ENCODE measurements at places on chromosomes 11 and 22.

DNA sequence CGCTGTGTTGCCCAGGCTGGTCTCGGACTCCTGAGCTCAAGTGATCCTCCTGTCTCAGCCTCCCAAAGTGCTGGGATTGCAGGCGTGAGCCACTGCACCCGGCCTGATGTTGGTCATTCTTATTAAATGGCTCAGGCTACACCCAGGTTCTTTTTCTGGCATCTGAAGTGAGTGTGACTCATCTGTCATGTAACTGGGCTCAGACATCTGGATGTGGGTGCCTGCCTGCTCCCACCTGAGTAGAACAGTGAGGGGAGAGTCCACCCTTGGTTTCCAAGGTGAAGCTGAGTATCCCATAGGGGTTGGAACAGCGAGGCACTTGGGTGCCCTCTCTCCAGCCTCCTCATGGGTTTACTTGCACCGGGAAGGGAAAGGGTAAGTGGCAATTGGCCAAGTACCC, 36.7 kb upstream of the EIF3D start:
- no peak for DNase-seq

DNA sequence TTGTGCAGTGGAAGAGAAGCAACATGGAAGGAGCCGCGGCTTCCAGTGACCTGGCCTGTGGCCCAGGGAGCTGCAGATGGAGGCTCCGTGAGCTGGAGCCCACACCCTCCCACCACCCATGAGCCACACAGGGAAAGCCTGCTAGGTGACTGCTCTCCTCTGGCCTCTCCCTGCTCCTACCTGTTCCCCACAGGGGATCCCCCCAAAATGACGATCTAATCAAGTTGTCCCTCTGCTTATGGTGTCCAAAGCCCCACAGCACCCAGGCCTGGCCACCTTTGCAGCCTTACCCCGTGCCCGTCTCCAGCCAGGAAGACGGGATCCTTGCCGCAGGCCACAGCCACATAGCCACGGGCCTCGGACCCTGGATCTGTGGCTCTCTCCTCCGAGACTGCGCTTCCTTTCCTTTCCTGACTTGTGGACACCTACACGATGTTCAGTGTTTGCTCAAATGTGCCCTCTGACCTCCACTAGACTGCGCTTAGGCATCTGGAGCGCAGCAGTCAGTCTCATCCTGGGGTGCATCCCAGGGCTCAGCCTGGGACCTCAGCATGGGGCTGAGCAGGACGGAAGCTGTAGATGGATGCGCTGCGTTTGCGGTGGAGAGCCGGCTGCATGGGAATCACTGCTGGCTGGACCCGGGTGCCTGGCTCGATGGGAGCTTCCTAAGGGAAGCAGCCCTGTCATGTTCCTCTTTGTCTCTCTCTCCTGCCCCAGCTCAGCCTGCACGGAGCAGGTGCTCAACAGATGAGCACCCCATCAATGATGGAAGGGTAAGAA, 133.3 kb downstream of the ST3GAL4 start:
- DNase-seq = no peak

- DNase-seq = no peak
These were observed 34.6 kb downstream of the VSIG10L2 start for GRCh38 chr11:125980436-125980835.

GRCh38 chr11:102843489-102843888, at the start of gene MMP3:
Gene MMP3 (minus strand): TSS chr11:102843609. CDS start chr11:102843546, 63 bp downstream.
- no peak for DNase-seq

- peak; percentile 1 for DNase-seq
These were observed 536.6 kb downstream of the SOX6 start for GRCh38 chr11:15819679-15820286.

GRCh38 chr11:48129697-48130395, 86.8 kb upstream of the OR4B1 start:
- no peak for DNase-seq

GRCh38 chr11:33941637-33942160, 49.8 kb upstream of the LMO2 start:
- no peak for DNase-seq

GRCh38 chr11:93845181-93846092, 5.0 kb downstream of the VSTM5 start:
- no peak for DNase-seq

DNA sequence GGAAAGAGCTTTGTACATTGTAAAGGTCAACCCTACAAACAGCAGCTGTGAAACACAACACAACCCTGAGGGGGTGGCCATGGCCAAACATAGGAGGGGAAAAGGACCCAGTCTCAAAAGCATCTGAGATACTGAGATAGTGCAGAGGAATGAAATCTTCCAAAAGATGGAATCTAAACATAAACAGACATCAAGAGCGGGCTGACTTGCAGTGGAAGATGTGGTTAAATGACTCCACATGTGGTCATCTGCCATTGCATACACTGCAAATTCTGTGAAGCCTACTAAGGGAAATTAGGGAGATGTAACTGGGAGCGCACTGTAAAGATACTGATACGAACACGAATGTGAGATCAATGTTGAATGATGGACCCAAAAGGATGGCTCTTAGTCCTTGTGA, 22.0 kb downstream of the BDNF start:
- DNase-seq = no peak

GRCh38 chr11:87972133-87972532, 203.1 kb downstream of the RAB38 start:
- DNase-seq = no peak

- DNase-seq = no peak
These were observed 53.2 kb upstream of the SHANK2 start for GRCh38 chr11:71305451-71306125.

- no peak for DNase-seq
These were observed 21.5 kb downstream of the NAV2 start for GRCh38 chr11:19734171-19734570.

DNA sequence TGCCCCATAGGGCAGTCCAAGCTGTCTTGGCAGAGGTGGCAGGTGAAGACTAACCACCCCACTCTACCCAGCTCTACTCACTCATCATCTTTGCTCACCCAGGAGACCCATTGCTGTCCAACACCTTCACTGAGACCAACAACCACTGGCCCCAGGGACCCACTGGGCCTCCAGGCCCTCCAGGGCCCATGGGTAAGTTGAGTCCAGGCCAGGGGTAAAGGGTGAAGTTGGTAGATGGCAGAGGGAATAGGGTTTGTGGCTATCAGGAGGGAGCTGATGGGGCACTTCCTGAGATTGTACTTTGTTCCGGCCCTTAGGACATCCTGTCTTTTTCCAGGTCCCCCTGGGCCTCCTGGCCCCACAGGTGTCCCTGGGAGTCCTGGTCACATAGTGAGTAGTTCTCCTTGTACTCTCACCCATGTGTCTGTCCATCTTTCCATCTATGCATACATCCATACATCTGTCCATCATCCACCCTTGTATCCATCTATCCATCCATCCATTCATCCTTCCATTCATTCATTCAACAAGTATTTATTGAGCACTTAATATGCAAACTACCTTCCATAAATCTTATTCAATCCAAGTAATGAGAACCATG, 27.7 kb downstream of the EMID1 start:
- no peak for DNase-seq

- no peak for DNase-seq
These were observed 194.3 kb upstream of the BDNF start for GRCh38 chr11:27894552-27894951.

GRCh38 chr22:37982938-37983859, 1.2 kb downstream of the SOX10 start:
- no peak for DNase-seq

DNA sequence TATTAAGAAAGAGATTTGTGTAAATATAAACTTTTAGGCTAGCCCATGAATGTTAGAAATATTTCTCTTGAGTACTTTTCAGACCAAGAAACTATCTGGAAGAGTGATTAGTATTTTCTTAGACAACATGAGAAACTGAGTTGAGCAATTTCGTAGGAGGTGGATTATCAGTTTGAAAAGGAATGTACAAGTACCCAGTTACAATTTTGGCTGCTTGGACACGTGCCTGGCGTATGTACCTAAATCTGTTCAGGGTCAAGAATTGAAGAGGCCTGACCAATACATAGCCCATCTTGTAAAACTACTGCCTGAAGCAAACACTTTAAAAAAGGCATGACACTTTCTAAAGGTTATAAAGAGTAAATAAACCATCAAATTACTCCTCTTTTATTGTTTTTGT, 71.1 kb downstream of the CCDC73 start:
- no peak for DNase-seq

DNA sequence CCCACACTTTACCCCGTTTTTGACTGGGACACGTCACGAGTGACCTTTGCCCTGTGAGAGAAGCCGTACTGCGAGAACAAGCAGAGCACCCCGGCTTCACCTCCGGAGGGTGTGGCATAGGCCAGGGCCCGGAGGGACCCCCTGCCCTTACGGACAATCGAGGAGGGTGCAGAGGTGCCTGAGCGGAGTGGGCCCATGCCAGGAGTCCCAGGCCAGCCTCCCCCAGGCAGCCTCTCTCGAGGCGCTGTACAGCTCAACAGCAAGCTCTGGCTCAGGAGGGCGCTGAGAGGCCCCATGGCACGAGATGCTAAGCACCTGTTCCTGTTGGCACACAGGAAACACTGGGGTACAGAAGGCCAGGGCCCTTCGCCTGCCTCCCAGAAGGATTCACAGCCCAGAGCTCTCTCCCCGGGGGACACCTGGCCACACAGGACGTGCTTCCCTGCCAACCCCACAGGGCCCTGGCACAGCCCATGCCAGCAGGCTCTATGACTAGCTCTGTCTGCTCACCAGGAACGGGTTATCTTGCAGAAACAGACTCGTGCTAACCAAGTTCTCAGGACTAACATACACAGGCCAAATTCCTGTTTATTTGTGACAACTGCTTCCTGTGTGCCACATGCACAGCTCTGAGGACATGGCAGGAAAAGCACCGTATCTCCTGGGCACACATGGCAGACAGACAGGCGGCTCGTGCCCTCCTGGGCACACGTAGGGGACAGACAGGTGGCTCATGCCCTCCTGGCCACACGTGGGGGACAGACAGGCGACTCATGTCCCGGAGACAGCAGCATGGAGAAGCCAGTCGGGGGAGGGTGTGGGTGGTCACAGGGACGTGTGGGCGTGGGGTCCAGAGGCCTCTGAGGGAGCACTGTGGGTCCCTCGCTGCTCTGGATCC, 11.6 kb downstream of the TOLLIP start:
- no peak for DNase-seq

DNA sequence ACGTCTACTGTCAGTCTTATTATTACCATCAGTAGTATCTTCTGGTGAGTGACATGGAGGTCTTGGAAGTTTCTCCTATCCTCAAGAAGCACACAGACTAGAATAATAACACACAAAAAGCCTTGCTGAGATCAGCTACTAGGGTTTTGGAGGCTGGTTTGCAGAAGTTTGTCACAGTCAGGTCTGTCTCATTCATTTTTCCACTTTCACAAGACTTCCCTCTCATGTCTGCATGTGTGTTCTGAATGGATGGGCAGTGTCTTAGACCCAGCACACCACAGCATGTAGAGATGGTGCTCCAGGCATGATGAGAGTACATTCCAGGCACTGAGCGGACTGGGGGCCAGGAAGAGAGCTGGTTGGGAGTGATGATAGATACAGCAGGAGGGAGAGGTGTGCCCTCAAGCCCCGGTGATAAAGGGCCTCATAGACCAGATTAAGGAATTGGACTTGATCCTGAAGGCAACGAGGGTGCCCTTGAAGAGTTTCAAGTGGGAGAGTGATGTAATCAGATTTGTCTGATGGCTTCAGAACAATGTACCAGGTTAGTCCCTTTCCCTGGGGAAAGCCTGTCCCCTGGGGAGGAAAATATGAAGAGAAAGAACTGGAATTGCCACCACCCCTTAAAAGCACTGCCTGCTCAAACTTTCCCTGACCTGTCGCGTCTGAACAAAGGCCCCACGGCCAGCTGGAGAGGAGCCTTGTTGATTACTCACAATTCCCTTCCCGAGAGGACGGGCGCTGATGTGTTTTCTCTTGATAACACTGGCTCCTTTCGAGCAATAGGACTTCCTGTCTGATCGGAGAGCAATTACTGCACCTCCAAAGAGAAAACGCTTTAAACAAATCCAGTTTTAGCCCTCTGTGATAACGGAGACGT, 45.1 kb upstream of the LMO2 start:
- no peak for DNase-seq

GRCh38 chr11:85752890-85753581, 57.9 kb downstream of the SYTL2 start:
- DNase-seq = peak; percentile 88

GRCh38 chr11:78954261-78954660, 379.6 kb upstream of the NARS2 start:
- no peak for DNase-seq

GRCh38 chr22:28031383-28031922, 112.4 kb upstream of the PITPNB start:
- no peak for DNase-seq

GRCh38 chr11:122782222-122782621, 56.1 kb upstream of the CRTAM start:
- no peak for DNase-seq

GRCh38 chr22:24752088-24752623, 22.4 kb downstream of the PIWIL3 start:
- DNase-seq = no peak

DNA sequence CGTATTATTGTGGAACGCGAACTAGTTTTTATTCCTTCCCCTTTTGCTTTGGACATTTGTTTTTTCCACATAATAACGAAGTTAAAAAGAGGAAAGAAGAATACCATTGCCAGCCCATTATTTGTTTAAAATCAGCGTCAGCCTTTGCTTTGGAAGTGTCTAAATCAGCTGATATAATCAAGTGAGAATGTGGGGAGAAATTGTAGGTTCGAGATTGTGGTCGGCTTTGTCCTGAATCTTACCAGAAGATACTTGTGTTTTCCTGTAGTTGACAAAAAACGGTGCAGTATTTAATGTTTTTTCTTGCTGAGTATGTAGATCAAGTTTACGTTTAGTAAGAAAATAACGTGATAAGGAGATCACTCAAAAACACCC, 935 bp downstream of the ZNF143 start:
- DNase-seq = no peak

DNA sequence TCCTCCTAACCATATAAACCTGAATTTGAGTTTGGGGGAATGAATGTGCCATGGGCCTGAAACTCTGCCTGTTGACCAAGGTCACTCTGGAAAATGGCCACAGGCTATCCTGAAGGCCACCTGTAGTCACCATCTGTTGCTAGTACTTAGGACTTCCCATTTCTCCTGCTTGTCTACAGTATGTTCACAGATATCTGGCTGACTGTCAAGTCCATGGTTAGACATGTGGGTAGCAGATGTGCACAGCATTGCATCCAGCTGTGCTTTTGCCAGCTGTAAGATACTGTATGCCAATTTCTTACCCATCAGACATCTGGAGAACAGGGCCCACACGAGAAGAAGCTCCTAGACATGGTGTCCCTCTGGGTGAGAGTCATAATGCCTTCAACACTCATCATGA, 475.4 kb downstream of the INSC start:
- no peak for DNase-seq

- DNase-seq = no peak
These were observed 29.7 kb downstream of the SLN start for GRCh38 chr11:107682171-107682570.

DNA sequence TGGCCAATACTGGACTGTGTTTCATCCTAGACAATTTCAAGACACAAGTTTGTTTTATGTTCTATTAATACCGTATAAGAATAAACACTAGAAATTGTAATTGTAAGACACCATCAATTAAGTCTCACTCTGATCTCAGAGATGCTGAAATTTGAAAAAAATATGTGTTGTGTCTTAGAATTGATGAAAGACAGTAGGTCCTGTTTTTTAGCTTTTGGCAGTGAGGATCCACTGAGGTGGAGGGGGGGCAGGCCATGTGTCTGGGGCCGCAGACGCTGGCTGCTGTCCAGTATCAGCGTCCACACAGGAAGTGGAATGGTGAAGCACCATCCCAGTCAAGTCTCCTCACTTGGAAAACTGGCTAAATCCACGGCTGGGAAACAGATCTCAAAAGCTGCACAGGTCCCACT, 22.5 kb upstream of the ALG8 start:
- DNase-seq = no peak

All from stimulated activated CD4-positive, alpha-beta T cell treated with anti-CD3 and anti-CD28 coated beads, Interleukin-2, amount 100 ng/mL, for 4 hours (primary cell).